Foreskin keratinocyte (primary cell): ENCODE measurements at places on chromosomes 6 and 20. TPM values are rescaled to one million over a fixed set of nuclear protein-coding genes. Genes with fewer than 3 reads are reported as not detected.

GRCh38 chr6:167757249-167757648 is 69.5 kb upstream of the AFDN start:
- DNase-seq, result no peak

- DNase-seq, result no peak
These were observed 251.1 kb upstream of the TBX18 start for GRCh38 chr6:85015396-85015990.

GRCh38 chr6:112626468-112627082 is 279.4 kb downstream of the RFPL4B start:
- DNase-seq, result peak; percentile 32

DNA sequence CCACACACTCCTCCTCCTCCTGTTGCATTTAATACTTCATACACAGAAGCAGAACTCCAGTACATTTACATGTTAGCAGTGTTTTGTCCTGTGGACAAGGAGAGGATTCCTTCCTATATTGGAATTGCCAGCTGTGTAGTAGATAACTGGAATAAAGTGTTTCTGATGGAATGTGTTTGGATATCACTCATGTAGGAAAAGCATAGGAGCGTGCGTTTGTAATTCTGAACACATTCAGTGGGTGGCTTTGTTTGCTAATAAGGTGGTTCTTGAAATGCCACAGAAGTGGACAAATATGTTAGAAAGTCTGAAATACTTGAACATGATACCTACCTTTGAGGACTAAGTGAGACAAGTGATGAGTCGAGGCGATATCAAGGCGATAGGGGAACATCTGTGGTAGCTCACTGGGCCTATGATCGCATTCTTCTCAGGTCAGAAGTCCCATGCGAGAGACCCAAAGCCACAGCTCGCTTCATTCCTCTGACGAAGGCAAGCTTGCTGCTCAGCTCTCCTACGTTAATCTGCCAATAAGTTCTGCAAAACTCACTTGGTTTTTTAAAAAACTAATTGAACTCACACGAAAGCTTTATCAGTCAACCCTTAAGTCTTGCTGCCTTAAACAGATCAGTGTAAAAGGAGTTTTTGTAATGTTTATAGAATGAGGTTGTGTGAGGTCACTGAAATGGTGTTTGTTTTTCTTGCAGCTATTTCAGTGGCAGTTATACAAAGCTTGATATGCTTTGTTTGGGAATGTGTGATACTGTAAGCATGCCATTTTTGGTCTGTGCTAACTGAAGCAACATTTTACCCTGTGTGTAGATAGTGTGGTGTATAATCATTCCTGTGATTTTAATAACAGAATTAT is 159.9 kb downstream of the SOX4 start:
- no peak for DNase-seq

DNA sequence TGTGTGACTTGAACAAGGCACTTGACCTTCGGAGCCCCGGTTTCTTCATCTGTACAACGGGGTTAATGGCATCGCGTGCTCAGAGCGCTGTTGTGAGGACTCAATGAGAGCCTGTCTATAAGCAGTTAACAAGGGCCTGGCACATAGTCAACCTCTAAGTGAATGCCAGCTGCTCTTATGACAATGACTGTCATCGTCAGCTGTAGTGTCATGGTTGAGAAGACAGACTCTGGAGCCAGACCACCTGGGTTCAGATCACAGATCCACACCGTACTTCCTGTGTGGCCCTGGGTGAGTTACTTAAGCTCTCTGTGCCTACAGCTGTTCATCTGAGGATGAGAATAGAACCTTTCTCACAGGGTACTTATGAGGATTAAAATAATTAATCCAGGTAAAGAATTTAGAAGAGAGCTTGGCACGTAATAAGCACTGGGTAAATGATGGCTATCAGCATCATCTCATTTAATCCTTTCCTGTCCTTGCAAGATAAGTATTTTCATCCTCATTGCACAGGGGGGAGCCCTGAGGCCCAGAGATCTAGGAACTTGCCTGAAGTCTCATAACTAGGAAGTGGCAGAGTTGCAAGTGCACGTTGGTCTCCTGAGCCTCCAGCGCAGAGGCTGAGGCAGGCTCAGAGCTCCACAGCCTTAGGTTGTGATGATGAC is 105.3 kb downstream of the EYA2 start:
- no peak for DNase-seq

- no peak for DNase-seq
These were observed 627 bp upstream of the EIF6 start for GRCh38 chr20:35284992-35285805.

GRCh38 chr6:56640374-56640773 is 2.3 kb downstream of the DST start:
- DNase-seq, result no peak

The LHFPL5 gene
- not detected in 2 replicates for total RNA-seq

- DNase-seq, result no peak
These were observed 45.7 kb upstream of the RNF24 start for GRCh38 chr20:4060856-4061695.

The LINC00237 gene
- total RNA-seq, result not detected in 2 replicates

- peak; percentile 49 for DNase-seq
These were observed 271.5 kb downstream of the FOXA2 start for GRCh38 chr20:22312744-22313346.

DNA sequence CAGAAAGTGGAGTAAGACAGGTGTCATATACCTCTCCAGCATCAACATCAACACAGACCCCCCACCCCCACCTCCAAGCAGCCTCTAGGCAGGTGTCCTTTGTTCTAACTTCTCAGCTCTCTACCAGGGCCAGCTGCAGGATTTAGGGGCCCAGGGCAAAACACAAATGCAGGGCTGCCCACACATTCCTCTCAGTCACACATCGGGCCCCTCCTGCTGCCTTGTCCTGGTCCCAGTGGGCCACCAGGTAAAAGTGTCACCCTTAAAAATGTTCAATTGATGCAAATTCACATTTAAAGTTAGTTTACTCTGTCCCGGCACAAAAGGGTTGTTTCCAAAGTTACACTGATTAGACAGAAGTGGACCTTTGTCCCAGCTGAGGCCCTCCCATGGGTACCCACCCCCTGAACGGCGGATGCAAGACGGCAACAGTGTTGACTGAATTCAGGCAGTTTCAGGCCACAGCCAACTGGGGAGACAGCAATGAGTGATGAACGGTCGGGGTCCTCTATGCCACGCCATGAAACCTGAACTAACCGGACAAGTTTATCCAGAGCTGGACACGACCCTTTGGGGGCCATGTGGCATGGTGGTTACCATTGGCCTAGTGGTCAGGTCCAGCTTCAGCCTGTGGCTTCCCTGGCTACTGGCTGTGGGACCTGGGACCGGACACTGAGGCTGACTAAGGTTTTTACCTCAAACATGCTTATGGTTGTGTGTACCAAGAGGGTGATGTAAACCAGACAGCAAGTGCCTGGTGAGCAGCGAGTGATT is 52.2 kb upstream of the UNC93A start:
- no peak for DNase-seq

The CFAP61 gene
- not detected in 2 replicates for total RNA-seq

The PGM3 gene
- 32.3 and 40.6 TPM in 2 replicates for total RNA-seq

- peak; percentile 21 for DNase-seq
These were observed 197.0 kb downstream of the UTRN start for GRCh38 chr6:144482142-144482541.

The TNFRSF21 gene
- 87.6 and 100 TPM in 2 replicates for total RNA-seq

DNA sequence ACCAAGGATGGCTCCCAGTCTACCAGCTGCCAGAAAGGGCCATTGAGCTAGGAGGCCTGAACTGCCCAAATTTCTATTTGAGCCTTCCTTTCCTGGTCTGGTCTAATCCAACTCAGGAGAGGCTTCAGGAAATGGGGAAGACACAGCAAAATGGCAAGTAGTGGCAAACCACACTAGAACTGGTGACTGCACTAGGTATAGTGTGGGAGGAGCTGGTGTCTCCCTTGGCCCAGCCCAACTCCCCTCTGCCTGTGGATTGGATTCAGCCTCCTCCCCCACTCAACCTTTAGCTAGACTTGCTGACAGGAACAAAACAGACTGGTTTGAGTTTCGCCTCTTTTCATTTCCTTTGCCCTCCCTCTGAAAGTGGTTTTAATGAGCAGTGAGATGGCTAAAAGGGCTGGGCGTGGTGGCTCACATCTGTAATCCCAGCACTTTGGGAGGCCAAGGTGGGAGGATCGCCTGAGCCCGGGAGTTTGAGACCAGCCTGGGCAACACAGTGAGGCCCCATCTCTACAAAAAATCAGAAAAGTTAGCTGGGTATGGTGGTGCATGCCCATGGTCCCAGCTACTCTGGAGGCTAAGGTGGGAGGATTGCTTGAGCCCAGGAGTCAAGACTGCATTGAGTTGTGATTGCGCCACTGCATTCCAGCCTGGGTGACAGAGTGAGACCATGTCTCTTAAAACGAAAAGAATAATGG is 17.5 kb downstream of the MRPS18A start:
- DNase-seq, result peak; percentile 36

GRCh38 chr20:46063652-46064054 is 26.1 kb downstream of the NCOA5 start:
- DNase-seq, result no peak

The LPA gene
- total RNA-seq, result not detected in 2 replicates

GRCh38 chr20:44204156-44204831 is 6.3 kb downstream of the OSER1 start:
- peak; percentile 96 for DNase-seq

- DNase-seq, result no peak
These were observed 398.5 kb upstream of the GJE1 start for GRCh38 chr6:141734071-141734840.

DNA sequence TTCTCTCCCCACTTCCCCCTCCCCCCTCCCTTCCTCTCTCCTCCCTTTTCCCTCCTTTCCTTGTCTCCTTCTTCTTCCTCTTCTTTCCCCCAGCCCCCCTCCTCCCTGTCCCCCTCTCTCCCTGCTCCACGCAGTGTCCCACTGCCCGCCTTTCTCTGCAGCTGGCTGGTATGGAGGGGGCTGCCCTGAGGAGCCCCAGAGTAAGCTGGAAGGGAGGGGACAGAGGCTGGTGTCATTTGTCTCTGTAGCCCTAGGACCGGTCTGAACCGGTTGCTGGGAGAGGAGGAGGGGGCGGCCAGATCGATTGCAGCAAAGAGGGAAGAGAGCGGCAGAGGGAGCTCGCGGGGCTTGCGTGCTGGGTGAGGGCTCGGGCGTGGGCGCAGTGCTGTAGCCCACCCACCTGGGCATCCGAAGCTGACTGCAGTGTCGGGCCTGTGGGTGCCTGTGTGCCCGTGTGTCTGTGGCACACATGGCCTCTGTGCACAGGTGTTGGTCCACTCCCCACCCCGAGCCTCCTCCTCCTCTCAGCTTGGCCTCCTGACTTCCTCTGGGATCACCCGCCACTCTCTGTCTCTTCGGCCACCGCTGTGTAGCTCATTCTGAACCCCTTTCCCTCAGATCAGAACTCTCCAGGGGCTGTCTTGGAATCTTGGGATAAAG is 50.6 kb downstream of the SRC start:
- no peak for DNase-seq

DNA sequence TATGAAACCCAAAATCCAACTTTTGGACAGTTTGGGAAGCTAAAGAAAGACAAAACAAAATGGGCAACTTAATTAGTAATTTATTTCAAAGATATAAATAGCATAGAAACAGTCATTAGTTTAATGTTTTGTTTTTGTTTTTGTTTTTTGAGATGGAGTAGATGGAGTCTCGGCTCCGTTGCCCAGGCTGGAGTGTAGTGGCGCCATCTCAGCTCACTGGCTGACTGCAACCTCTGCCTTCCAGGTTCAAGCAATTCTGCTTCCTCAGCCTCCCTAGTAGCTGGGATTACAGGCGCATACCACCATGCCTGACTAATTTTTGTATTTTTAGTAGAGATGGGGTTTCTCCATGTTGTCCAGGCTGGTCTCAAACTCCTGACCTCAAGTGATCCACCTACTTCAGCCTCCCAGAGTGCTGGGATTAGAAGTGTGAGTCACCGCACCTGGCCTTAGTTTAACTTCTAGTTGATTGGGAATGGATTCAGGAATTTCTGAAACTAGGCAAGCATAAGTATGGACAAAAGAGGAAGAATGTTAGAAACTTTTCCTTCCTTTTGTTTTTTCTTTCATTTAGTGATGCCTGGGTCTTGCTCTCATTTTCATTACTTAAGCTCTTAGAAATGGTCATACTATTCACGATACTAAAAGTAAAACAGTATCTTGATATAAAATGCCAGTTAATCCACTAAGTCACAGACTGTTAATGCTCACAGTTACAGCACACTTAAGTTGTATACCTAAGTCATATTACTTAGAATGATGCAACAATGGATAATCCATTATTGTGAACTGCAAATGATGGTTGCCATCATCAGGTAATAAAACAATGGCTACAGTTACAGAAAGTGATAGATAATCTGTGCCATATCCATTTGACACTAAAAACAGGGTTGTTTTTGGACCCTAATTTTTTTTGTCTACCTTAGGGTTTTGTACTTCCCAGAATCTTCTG is 8.2 kb downstream of the SENP6 start:
- DNase-seq, result peak; percentile 17

The TSBP1 gene
- total RNA-seq, result not detected in 2 replicates

DNA sequence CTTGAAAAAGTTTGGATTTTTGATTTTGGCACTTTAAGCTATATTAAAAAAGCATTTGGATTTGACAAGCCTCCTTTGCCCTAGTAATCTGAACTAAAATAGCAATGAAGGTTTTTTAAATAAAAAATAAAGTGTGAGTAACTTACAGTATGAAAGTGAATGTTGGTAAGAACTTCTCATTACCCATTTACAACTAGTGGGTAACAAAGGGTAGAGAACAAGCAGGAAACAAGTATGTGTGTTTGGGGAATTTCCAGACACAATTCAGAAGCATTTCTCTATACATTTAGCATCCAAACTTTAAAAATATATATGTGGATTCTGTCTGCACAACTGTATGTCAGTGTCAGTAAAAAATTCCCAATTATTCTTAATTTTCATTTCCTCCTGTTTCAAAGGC is 2.9 kb downstream of the TMEM30A start:
- DNase-seq, result no peak

- no peak for DNase-seq
These were observed 236.6 kb downstream of the SLC24A3 start for GRCh38 chr20:19449051-19449450.

The NT5E gene
- 297 and 365 TPM in 2 replicates for total RNA-seq

DNA sequence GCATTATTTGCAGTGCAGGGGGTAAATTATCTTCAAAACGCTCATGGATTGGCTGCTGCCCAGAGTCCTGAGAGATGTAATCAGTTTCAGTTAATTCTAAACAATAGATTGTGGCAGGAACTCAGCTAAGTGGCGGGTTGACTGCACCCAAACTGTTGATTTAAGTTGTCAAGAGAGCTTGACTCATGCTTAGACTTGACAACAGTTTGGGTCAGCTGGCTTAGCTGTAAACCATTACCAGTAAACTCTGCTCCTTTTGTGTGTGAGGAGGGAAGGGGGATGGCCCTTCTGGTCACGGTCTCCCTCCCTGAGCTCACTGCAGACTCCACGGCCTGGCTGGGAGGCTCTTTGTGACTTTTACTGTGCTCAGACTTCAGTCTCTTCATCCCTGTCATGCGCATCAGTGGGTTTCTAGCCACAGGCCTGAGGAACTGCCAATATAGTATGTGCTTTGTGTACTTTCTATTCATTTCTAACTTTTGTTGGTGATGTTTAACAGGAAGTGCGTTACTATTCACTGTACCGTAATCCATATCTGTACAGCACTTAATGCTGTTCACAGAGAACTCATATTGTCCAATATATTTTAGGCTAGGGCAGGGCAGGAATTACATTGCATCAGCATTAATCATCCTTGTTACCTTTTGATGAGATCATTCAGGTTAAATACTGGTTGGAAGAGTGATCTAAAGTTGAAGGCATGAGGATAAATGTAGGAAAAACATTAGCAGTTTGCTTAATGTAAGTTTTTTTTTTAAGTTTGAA is 488.3 kb downstream of the CDKAL1 start:
- DNase-seq, result peak; percentile 98

The SMOC2 gene
- total RNA-seq, result 0.31 and 0.32 TPM in 2 replicates

- no peak for DNase-seq
These were observed 15.7 kb downstream of the BRD2 start for GRCh38 chr6:32983964-32984621.
